NCI-H526 (cell line): ENCODE measurements at places on chromosomes 7 and 10.

DNA sequence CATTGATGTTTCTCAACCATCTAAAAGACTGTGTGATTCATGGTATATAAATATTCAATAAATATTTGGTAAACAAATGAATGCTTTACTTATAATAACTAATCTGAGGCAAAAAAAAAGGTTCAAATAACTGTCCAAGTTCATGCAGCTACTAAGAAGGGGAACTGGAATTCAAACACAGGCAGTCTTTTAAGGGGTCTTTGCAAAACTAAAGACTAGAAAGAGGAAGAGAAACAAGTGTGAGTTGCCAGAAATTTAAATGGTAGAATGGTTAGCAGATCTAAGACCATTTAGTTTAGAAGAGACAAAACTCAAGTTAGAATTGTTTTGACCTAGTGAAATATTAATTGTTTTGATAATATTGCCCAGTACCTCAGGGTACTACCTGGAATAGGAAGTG lies 642.0 kb upstream of the LRRN3 start:
- DNase-seq, result no peak

DNA sequence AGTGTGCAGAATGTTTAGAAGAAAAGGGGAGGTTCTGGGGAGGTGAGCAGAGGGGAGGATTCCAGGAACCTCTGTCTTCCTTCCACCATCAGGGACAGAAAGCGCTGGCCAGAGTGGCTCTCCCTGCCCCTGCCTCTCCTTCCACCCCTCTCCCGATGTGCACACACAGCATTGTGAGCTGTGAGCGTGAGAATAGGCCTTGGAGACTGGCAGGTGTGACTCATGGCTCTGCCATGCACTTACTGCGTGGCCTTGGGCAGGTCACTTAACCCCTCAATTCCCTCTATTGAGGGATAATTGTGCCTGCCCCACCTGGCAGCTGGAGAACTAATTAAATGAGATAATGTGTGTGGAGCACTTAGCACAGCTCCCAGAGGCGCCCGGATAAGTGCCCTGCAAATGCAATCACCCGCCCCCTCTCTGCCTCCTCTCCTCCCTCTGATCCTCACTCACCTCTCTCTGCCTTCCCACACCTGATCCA lies 115.4 kb downstream of the ZMIZ1 start:
- no peak for DNase-seq

- no peak for DNase-seq
Observed at GRCh38 chr10:17006631-17007417, 122.8 kb downstream of the CUBN start.

- no peak for DNase-seq
Observed at GRCh38 chr10:10778959-10779358, 238.7 kb upstream of the CELF2 start.

GRCh38 chr7:130942211-130942964 lies 208.4 kb upstream of the KLF14 start:
- peak; percentile 22 for DNase-seq

DNA sequence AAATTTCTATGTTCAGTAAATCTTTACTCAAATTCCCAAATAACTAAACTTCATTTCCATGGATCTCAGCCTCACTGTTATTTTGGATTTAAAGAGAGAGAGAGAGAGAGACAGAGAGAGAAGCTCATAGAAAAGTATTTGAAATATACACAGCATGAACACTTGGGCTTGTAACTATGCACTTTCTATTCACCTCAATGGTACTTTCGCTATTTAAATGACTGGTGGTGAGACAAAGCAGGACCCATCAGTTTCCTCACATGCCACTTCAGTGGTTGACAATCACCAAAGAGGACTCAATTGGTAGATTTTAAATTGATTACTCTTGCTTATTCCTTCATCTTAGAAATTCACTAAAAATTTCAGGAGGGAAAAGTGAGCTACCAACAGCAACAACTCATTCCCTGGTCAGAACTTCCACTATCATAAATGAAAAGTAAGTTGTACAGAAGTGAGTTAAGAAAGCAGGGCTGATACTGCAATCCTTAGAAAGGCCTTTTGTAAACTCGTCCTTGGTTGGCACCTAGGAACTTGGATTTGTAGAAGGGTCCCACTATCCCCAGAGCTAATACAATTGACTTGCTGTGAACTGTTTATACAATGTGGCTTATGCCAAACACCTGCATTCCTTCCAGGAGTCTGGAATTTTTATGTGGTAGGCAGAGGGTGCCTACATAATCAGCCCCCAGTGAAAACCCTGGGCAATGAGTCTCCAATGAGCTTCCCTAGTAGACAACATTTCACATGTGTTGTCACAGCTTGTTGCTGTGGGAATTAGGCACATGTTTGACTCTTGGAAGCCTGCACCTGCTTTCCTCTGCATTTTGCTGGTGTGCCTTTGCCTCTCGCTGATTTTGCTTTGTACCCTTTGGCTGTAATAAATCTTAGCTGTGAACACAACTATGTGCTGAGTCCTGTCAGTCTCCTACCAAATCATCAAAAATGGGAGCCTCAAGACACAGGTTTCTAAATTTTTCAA lies 10.8 kb downstream of the ERLIN1 start:
- DNase-seq, result no peak

- peak; percentile 14 for DNase-seq
Observed at GRCh38 chr7:148699024-148699781, 500 bp downstream of the CUL1 start.

GRCh38 chr7:140639366-140640053 lies 1.1 kb downstream of the DENND2A start:
- DNase-seq, result no peak

DNA sequence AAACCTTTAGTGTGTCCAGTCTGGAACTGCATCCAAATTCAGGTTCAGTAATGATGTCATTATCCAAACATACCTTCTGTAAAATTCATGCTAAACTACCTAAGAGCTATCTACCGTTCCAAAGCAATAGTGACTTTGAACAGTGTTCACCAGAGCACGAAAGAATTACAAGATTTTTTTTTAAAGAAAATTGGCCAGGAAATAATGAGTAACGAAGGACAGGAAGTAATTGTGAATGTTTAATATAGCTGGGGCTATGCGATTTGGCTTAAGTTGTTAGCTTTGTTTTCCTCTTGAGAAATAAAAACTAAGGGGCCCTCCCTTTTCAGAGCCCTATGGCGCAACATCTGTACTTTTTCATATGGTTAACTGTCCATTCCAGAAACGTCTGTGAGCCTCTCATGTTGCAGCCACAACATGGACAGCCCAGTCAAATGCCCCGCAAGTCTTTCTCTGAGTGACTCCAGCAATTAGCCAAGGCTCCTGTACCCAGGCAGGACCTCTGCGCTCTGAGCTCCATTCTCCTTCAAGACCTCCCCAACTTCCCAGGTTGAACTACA lies 694 bp upstream of the FAS start:
- no peak for DNase-seq

DNA sequence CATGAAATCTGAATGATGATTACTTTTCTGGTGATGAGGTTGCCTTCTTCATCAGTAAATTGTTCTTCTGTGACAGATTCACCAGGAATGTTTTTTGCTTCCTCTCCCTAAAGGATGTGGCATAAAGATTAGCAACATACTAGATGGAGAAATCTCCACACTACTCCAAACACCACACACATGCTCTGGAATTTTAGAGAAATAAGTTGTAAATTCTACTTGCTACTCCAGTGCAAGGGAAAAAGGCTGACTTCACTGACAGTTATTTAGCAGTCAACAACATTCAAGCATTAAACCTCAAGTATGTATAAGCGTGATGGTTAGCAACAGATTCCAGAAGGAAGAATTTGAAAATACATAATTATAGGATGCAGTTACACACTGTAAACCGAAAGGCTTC lies 137.9 kb upstream of the CCDC6 start:
- no peak for DNase-seq

DNA sequence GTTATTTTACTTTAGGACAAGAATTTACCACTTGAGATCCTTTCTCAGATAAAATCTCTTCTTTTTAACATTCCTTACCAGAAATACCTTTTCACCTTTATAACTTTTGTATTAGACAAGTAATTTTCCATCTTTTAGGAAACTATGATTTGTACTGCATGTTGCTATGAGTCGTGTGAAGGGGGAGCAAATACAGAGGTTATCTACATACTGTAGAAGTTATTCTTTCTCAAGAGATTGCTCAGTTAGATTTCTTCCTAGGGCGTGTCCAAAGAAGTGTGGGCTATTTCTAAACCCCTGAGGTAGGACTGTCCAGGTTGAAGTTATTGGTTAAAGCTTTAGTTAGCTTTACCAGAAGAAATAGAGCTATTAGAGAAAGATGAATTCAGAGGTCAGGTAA lies 30.2 kb upstream of the ARHGAP12 start:
- DNase-seq, result no peak

GRCh38 chr10:69457771-69458237 lies 6.5 kb downstream of the TSPAN15 start:
- no peak for DNase-seq

DNA sequence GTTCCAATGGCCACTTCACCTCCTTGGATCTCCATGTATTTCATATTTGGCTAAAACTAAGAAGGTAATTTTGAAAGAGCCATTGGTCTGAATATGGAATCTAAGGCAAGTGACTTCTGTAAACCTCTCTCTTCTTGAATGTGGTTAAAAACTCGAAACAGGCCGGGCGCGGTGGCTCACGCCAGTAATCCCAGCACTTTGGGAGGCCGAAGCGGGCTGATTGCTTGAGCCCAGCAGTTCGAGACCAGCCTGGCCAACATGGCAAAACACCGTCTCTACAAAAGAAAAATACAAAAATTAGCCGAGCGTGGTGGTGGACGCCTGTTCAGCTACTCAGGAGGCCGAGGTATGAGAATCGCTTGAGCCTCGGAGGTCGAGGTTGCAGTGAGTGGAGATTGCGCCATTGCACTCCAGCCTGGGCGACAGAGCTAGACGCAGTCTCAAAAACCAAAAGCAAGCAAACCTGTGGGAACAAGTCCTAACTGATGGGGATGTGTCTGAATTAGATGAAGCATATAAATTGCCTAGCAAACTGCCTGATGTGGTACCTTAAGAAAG lies 2.2 kb downstream of the LANCL2 start:
- no peak for DNase-seq

DNA sequence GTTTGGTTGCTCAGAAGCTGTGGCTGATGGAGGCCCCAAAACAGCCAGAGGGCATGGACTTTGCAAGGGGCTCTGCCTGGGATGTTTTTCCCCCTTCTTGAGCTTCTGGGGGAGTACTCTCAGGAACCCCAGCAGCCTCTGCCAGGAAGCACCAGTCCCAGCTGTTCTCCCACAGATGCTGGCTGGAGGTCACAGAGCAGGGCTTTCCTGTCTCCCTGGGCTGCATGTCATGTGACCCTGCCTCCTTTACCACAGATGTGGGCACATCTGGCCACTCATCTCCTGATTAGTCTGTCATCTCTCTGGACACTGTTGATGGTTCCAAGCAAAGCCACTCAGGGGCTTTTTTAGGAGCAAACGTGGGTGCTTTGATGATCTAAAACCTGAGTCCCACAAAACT lies 136.7 kb downstream of the NEURL1 start:
- no peak for DNase-seq

DNA sequence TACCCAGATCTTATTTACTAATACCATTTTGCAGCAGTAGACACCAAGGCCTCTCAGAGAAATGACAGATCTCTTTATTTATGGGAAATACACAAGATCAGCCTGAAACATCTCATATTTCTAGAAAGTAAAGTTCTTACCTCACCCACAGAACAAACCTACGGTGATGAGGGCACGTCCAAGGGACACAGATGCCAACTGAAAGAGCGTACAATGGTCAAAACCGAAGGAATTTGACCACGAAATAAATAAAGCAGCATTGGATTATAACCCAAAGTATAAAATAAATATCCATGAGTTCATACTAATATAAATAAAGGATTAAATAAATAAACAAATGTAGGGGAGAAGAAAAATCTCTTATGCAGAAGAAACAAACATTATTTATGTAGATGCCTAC lies 747.0 kb downstream of the TNS3 start:
- no peak for DNase-seq

- DNase-seq, result no peak
Observed at GRCh38 chr7:76330261-76330660, 27.8 kb downstream of the HSPB1 start.

DNA sequence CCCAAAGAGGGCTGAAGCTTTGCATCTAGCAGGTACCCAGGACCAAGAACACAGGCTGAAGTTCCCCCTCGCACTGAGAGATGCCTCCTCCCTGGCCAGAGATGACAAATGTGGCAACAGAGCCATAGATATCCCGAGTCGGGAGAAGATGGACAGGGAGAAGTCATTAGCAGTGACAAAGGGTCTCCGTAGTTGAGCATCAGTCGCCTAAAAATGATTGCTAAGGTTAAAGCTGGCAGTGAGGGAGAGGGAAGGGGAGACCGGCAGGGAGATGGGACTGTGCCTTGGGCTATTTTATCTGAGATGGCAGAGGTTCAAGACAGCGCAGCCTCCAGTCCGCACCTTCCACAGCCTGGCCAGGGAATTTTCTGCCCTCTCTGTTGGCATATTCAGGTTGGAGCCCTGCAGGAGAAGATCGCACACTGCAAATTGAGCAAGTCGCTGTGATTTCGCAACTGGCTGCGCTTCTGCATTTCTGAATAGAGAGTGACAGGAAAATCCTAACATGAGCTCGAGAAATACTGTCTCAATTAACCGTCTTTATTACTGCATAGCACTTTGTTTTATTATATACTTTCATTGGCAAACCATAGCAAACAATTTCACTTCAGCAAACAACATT lies 238.9 kb upstream of the GPR26 start:
- DNase-seq, result no peak

DNA sequence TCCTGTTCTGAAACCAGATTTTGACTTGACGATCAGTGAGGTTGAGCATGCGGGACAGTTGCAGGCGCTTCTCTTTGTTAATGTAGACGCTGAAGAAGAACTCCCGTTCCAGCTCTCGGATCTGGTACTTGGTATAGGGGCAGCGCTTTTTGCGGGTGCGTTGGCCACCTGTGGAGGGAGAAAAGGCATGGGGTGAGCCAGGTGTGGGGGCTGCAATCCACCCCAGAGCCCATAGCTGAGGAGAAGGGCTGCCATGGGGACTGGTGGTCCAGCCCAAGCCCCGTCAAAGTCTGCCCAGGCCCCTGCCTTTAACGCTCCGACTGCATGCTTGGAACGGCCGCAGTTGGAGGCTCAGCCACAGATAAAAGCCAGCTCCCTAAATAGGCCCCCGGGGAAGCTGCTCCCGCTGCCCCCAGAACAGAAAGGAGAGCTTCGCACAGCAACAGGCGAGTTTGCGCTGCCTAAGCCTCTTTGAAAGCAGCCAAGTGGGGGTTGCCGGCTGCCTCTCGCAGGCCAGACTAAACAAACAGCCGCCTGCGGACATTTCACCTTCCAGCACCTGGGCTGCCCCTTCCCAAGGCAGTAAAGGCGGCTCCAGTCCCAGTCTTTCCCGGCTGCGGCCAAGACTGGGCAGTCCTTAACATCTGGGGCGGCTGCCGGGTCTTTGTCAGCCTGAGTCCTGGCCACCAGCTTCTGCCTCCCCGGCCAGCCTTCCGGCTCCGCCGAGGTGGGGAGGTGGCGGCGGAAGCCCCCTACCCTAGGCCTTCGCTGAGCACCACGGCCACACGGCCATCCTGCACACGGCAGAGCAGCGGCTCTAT lies 2.0 kb downstream of the HOXA11 start:
- DNase-seq, result no peak

DNA sequence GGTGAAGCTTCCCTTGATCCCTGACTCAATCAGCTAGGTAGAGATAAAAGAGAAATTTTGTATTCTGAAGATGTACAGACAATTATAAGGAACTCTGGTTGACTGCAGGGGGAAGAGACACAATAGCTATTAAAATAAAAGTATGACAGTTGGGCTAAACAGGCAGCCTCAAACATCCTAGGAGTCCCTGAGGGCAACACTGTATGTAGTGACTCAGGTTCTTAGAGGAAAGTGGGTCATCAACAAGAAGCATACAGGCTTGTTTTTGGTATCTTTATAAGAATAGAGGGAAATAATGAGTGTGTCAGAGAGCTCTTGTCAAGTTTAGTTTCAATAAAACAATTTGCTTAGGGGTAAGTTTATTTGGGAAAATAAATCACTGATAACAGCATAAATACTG lies 150.3 kb downstream of the AUTS2 start:
- no peak for DNase-seq
